GM23338 (cell line): ENCODE measurements at places on chromosomes 4 and X. TPM values are rescaled to one million over a fixed set of nuclear protein-coding genes. Genes with fewer than 3 reads are reported as not detected.

GRCh38 chrX:129925305-129926092 lies 19.5 kb downstream of the UTP14A start:
- no peaks in the 10 kb centered on the region for H3K27me3 ChIP-seq
- H3K36me3 ChIP-seq, result 0 out of 2 replicates have a peak, but pooled peaks cover 5% of the 10 kb centered on the region
- no peaks in the 10 kb centered on the region for H3K4me1 ChIP-seq
- H3K4me3 ChIP-seq, result no peak overlapping the region
- H3K27ac ChIP-seq, result no peak overlapping the region

GRCh38 chr4:6250235-6250983 lies 19.2 kb upstream of the WFS1 start:
- peak overlapping the region; percentile 25; the same call in 1 of the 2 replicates for H3K4me3 ChIP-seq
- H3K36me3 ChIP-seq, result no peaks in the 10 kb centered on the region
- H3K27ac ChIP-seq, result no peak overlapping the region
- peak; percentile 90 for DNase-seq

The PGAM4 gene
- 0.35 and 0.52 TPM in 2 replicates for total RNA-seq

DNA sequence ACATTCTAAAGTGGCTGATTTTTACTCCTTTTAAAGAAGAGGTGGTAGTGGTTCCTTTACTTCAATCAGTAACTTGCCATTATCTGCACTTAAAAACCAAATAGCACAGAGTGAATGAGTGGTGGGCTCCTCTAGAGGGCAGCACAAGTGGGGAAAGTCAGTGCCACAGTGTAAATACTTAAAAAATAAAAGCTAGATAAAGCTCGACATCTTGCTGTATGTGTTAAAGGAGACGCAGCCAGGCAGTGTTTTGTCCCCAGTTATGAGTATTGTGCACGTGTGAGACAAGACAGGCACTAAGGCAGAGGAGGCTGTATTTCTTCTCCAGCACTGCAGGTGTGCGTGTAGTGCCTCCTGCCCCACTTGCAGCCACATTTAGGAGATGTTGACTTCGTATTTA lies 24.6 kb downstream of the NAP1L5 start:
- DNase-seq, result peak; percentile 79
- H3K4me3 ChIP-seq, result no peak overlapping the region
- no peaks in the 10 kb centered on the region for H3K27me3 ChIP-seq
- H3K4me1 ChIP-seq, result no peaks in the 10 kb centered on the region; the same call in 1 of the 2 replicates
- H3K27ac ChIP-seq, result no peak overlapping the region
- no peaks in the 10 kb centered on the region for H3K36me3 ChIP-seq

The REELD1 gene
- not detected in 2 replicates for total RNA-seq

DNA sequence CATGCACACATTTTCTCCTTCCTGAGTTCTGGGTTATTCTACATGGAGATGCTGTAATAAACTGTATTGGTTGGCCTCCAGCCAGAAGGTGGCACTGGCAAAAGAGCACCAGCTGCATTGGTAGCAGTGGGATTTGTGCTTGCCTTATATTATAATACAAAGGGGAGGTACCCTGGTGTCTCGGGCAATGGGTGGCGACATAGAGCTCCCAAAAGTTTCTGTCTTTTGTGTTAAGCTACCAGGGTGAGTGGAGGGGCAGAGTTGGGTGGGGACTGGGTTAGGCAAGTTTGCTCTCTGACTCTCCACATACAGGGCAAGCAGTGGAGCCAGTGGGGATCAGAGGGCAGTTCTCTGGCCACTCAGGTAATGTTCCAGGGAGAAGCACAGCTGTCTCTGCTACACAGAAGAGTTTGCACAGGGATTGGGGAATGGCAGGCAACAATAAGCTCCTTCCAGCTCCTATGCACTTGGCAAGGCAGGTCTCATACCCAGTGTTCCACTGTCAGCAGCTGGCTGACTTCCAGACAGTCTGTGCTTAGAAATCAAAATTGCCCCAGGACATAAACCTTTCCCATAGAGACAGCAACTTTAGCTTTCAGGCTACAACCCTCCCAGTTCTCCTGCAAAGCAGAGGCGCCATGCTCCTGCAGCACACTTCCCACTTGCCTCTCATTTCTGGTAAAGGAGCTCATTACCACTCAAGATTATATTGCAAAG lies 463.9 kb upstream of the PCDH7 start:
- no peaks in the 10 kb centered on the region for H3K36me3 ChIP-seq
- H3K4me3 ChIP-seq, result no peak overlapping the region
- no peaks in the 10 kb centered on the region for H3K4me1 ChIP-seq
- H3K27me3 ChIP-seq, result no peaks in the 10 kb centered on the region
- DNase-seq, result peak; percentile 13
- H3K27ac ChIP-seq, result no peak overlapping the region

GRCh38 chr4:124055896-124056295 lies 656.6 kb downstream of the ANKRD50 start:
- H3K36me3 ChIP-seq, result no peaks in the 10 kb centered on the region
- H3K4me1 ChIP-seq, result no peaks in the 10 kb centered on the region
- H3K4me3 ChIP-seq, result no peak overlapping the region
- no peaks in the 10 kb centered on the region for H3K27me3 ChIP-seq

The PFKFB1 gene
- total RNA-seq, result not detected in 2 replicates

DNA sequence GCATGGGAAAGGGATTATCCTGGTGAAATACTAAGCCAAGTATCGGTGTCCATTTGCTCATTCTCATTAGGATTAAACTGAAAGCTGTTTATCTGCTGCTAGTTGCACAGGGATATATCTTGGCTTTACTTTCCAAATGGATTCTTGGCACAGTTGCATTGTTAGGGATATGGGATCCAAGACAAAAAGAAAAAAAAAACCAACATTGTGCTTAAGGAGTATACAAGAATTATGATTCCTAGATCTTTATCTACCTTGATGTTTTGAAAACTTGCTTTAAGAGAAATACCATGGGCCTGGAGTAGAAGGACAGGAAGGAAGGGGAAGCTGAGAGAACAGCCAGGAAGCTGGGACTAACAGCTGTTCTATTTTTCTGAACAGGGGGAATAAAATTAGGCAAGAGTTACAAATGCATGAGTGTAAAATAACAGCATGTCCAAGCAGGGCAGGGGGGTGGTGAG lies 107.6 kb downstream of the ATXN3L start:
- DNase-seq, result no peak
- H3K4me1 ChIP-seq, result no peaks in the 10 kb centered on the region
- H3K27me3 ChIP-seq, result no peaks in the 10 kb centered on the region
- H3K27ac ChIP-seq, result no peak overlapping the region
- H3K36me3 ChIP-seq, result no peaks in the 10 kb centered on the region

The JCHAIN gene
- total RNA-seq, result not detected in 2 replicates

The SPIN2B gene
- total RNA-seq, result 7.9 and 10.6 TPM in 2 replicates

- no peaks in the 10 kb centered on the region for H3K36me3 ChIP-seq
- no peak for DNase-seq
- no peak overlapping the region for H3K4me3 ChIP-seq
- no peak overlapping the region for H3K27ac ChIP-seq
Measured at GRCh38 chr4:176005766-176006165, 59.9 kb upstream of the WDR17 start.

DNA sequence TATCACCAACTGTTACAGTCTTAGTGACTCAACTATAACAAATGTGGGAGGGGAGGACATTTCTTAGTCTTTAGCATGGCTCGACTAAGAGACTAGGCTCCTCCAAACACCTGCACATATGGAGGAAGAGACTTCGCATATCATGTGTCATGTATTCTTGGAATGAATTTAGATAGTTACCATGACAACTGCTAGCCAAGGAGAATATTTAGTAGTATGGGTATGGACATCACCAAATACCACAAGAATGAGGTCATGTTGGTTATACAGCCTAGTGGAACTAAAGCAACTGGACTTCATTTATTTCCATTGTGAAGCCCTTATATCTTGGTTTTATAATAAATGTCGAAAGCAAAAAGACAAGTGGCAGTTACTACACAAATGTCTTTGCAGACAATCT lies 512.3 kb downstream of the CFAP47 start:
- no peaks in the 10 kb centered on the region for H3K4me1 ChIP-seq
- no peaks in the 10 kb centered on the region for H3K36me3 ChIP-seq
- DNase-seq, result no peak
- H3K4me3 ChIP-seq, result no peak overlapping the region
- H3K27ac ChIP-seq, result no peak overlapping the region

- no peaks in the 10 kb centered on the region for H3K27me3 ChIP-seq
- no peak for DNase-seq
- H3K4me3 ChIP-seq, result no peak overlapping the region
- no peaks in the 10 kb centered on the region; the same call in 1 of the 2 replicates for H3K36me3 ChIP-seq
- H3K27ac ChIP-seq, result no peak overlapping the region
- no peaks in the 10 kb centered on the region for H3K4me1 ChIP-seq
Measured at GRCh38 chr4:113847710-113848109, 86.2 kb upstream of the CAMK2D start.

DNA sequence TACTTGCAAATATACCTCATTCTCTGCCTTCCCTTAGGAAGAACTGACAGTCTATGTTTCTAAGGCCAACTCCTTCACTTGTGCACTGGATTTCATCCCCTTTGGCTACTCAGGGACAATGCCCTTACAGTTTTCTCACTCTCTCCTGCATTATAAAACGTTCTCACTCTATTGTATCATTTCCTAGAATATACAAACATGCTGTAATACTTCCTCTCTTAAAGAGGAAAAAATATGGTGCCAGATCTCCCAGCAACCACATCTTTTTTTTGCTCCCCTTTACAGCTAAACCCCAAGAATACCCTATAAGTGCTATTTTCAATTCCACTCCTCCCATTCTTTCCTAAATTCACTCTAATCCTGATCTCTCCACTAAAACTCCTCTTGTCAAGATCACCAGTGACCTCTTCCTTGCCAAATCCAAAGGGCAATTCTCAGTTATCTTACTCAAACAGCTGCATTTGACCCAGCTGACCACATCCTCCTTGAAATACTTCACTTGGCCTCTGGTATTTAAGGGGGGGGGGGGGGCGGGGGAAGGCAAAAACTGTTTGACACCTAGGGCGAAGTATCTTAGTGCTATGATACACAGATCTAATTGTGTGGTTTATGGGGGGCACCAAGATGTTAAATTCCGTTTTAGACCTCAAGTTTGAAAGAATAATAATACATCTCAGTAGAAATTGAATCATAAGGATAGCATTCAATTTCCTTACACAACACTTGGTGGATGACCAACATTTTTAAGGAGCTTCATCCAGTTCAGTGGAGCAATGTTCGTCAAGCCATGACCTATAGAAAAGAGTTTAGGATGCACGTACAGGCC lies 1.6 kb downstream of the RCHY1 start:
- no peak overlapping the region for H3K27ac ChIP-seq
- peaks cover 11% of the 10 kb centered on the region; the same call in 1 of the 2 replicates for H3K36me3 ChIP-seq
- no peaks in the 10 kb centered on the region for H3K27me3 ChIP-seq
- H3K4me3 ChIP-seq, result peak overlapping the region; percentile 87
- peaks cover 38% of the 10 kb centered on the region for H3K4me1 ChIP-seq

The NSG1 gene
- total RNA-seq, result 28.7 and 34.5 TPM in 2 replicates

DNA sequence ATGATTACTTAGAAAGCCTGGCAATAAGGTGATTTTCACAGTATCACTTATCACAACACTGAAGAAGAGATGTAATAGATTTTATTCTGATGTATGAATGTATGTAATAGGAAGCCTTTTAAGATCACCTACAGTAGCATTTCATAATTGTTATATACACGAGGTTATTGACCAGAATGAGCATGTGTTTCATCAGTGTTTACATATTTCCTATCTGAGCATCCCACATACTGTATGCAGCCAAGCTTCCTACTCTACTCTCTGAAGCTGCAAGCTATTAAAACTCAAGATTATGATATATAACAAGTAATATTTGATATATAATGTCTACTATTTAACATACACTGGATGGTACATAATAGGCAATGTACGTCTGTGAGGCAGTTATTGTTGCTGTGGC lies 190.9 kb upstream of the S100G start:
- H3K4me1 ChIP-seq, result no peaks in the 10 kb centered on the region; the same call in 1 of the 2 replicates
- no peaks in the 10 kb centered on the region for H3K27me3 ChIP-seq
- DNase-seq, result no peak
- H3K27ac ChIP-seq, result no peak overlapping the region

- H3K27me3 ChIP-seq, result no peaks in the 10 kb centered on the region
- no peak overlapping the region for H3K4me3 ChIP-seq
- no peak for DNase-seq
- H3K36me3 ChIP-seq, result no peaks in the 10 kb centered on the region
Measured at GRCh38 chr4:147596981-147597380, 20.2 kb upstream of the TMEM184C start.

The DAPP1 gene
- total RNA-seq, result not detected in 2 replicates

The DCAF4L1 gene
- 0.43 and 0.63 TPM in 2 replicates for total RNA-seq

The DRD5 gene
- 0.24 and 0.43 TPM in 2 replicates for total RNA-seq

DNA sequence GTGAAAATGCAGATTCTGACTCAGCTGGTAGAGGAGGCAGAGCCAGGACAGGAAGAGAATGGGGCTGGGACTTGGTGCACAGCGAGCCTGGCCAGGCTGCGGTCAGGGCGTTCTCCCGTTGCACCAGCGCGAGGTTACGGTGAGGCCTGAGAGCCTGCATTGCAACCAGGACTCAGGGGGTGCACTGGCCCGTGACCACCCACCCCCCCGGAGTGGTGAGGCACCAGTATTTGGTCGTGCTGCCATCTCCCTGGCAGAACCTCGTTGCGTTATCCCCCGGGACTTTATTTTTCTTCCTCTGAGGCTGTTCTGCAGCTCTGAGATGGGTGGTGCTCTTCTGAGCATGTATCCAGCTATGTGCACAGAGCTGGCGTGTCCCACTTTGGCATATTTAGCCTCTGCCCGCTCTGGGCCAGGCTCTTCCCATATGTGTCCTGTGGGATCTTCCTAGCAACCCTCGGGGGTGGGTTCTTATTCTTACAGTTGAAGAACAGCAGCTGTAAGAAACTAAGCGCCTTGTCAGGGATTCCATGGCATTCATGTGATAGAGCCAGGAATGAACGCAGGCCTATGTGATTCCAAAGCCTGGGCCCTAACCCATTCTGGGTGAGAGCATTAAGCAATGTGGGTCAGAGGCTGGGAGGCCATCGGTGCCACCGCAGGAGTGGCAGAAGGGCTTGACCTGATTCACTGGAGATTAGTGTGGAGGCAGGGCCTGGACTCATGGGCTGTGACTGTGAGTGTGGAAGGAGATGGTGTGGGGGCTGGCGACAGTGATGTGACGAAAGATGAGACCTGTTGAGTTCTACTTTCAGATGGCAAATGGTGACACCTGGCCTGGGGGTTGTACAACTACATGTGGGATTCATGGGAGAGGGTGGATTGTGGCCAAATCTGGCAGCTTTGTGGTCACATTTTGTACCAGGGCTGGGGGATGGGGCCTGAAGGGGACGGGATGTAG lies 3.1 kb downstream of the TADA2B start:
- H3K27me3 ChIP-seq, result peaks cover 21% of the 10 kb centered on the region
- H3K36me3 ChIP-seq, result no peaks in the 10 kb centered on the region
- no peak overlapping the region for H3K4me3 ChIP-seq
- no peak overlapping the region for H3K27ac ChIP-seq
- DNase-seq, result no peak

The STOX2 gene
- total RNA-seq, result 19.8 TPM in 2 replicates

GRCh38 chr4:770022-770421 lies 55.9 kb downstream of the CPLX1 start:
- DNase-seq, result no peak
- peaks cover 13% of the 10 kb centered on the region for H3K4me1 ChIP-seq
- 0 out of 2 replicates have a peak overlapping the region, but pooled peaks have one; percentile 19 for H3K27ac ChIP-seq
- H3K27me3 ChIP-seq, result no peaks in the 10 kb centered on the region
- H3K4me3 ChIP-seq, result no peak overlapping the region
- H3K36me3 ChIP-seq, result 0 out of 2 replicates have a peak, but pooled peaks cover 4% of the 10 kb centered on the region

The EVC gene
- 12.8 and 31.0 TPM in 2 replicates for total RNA-seq

GRCh38 chrX:29851857-29852605 lies 363.3 kb upstream of the MAGEB2 start:
- no peak overlapping the region for H3K27ac ChIP-seq
- DNase-seq, result no peak
- H3K4me3 ChIP-seq, result no peak overlapping the region
- H3K36me3 ChIP-seq, result no peaks in the 10 kb centered on the region
- no peaks in the 10 kb centered on the region for H3K27me3 ChIP-seq

The SYTL5 gene
- 0.35 and 0.70 TPM in 2 replicates for total RNA-seq

The EFNB1 gene
- total RNA-seq, result 2.7 and 5.7 TPM in 2 replicates
